ENCODE measurements at places on chromosomes 2 and 18.

DNA sequence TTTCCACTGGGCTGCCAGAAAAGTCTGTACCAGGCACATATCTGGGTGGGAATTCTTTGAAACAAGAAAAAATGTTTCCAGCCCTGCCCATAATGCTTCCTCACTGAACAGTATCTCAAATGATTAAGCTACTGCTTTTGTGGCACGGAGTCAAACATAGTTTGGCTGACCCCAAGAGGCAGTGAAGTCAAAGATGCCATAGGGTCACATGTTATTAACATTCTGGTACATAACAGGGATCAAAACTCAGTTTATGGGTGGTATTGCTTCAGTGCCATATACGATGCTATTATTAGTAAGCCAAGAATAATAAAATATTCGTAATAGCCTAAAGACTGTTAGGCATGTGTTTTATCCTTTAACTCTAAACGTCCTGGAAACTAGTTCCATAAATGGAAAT, 112.4 kb downstream of the FEZ2 start:
- peak; percentile 98 for DNase-seq

GRCh38 chr2:112021290-112021689, 33.8 kb upstream of the TMEM87B start:
- DNase-seq = no peak

- DNase-seq = no peak
These were observed 141.9 kb downstream of the TTC32 start for GRCh38 chr2:19759880-19760279.

- no peak for DNase-seq
These were observed 66.3 kb downstream of the NRP2 start for GRCh38 chr2:205748639-205749038.

DNA sequence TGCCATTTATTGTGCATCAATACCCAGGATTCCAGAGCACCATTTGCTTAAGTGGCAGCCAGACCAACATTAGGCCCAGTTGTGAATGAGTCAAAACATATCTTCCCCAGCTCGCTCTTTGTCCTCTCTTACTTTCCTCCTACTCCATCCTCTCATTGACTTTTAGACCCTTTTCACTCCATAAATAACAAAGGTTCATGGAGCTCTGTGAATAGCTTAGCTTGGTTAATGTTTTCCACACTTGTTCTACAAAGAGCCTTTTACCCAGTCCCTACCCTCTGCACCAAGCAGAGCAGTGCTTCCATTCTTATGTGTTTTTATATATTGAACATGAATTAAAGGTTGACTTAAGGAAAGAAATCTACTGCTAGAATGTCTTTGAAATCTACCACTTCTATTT, 625.8 kb upstream of the FANCL start:
- DNase-seq = no peak

All from fibroblast of skin of right quadriceps (primary cell).